ENCODE measurements at places on chromosomes 6 and 20.
A peak's percentile ranks its signal among the peaks of the same experiment; 100 is the strongest.

GRCh38 chr6:121399966-121400365 lies 35.5 kb upstream of the GJA1 start:
- no peak for DNase-seq

GRCh38 chr6:7373739-7374138 lies 15.8 kb downstream of the CAGE1 start:
- no peak for DNase-seq

DNA sequence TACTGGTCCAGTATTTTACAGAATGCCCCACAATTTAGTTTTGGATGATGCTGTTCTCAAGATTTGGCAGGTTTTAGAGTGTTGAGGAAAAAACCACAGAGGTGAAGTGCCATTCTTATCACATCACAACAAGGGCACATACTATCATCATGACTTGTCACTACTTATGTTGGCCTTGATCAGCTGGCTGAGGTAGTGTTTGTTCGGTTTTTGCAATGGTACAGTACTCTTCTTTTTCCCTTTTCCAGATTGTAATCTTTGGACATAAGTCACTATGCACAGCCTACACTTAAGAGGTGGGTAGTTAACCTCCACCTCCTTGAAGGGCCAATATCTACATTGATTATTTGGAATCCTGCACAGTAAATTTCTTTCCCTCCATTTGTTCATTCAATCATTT lies 8.8 kb downstream of the TENT5A start:
- DNase-seq = no peak

- no peak for DNase-seq
Observed at GRCh38 chr6:128252341-128253176, 267.8 kb downstream of the PTPRK start.

DNA sequence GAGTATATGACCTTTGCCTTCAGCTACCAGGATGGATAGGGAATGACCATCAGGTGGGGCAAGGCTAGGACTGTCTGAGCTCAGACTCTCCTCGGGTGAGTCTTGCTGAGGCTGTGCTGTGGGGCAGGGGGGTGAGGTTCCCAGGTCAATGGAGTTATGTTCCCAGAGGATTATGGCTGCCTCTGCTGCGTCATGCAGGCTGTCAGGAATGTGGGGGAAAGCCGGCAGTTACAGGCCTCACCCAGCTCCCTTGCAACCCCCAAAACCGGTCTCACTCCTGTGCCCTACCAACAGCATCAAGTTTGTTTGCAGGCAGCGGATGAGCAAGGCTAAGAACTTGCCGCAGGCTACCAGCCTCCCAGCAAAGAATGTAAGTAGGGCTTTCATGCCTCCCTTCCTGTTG lies 93.5 kb downstream of the ESR1 start:
- no peak for DNase-seq

- peak; percentile 80 for DNase-seq
Observed at GRCh38 chr6:43771210-43771857, 1.3 kb downstream of the VEGFA start.

- DNase-seq = no peak
Observed at GRCh38 chr6:111215131-111215530, 127.8 kb downstream of the SLC16A10 start.

- no peak for DNase-seq
Observed at GRCh38 chr6:42071881-42072583, 21.7 kb downstream of the TAF8 start.

DNA sequence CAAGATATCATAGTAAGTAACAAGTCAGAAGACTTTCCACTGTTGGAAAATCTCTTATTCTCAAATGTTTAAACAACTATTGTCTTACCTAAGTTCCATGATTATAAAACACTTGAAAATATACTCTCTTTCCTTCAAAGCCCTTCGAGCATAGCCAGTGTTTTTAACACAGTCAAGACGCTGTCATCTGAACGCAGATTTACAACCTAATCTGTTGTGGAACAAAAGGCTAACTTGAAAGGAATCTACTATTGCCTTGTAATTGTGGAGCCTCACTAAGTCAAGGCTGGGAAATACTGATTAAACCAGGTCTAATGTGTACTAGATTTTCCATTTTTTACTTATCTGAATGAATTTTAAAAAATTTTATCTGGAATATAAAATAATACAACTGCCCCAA lies 205.8 kb downstream of the TRDN start:
- DNase-seq = no peak

DNA sequence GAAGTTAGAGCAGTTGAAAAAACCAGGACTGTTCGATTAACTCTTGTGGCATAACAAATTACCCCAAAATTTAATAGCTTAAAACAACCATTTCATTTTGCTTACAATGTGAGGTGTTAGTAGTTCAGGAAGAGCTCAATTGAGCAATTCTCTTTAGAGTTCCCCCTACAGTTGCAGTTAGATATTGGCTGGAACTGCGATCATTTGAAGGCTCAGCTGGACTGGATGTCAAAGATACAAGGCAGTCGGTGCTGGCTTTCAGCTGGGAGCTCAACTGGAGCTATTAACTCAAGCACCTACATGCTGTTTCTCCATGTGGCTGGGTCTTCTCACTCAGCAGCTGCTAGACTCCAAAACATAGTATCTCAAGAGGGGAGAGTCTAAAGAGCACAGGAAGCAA lies 96.0 kb upstream of the LOC128125822 start:
- no peak for DNase-seq

DNA sequence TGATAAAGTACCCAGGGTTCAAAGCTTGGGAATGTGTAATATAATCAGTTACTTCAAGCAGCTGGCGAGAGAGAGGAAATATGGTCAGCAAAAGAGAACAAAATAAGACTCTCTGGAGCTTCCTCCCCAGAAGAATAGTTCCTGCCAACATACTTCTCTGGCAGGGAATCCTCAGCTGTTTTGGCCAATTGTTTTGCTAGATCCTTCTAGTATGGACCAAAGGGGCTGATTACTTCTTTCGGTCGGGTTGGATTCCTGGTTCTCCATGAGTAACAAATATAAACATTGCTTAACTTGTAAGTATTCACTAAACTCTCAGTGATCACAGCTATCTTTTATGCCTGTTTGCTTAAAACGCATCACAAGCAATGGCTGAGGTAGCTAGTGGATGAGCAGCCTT lies 31.4 kb upstream of the FBXO9 start:
- DNase-seq = no peak

DNA sequence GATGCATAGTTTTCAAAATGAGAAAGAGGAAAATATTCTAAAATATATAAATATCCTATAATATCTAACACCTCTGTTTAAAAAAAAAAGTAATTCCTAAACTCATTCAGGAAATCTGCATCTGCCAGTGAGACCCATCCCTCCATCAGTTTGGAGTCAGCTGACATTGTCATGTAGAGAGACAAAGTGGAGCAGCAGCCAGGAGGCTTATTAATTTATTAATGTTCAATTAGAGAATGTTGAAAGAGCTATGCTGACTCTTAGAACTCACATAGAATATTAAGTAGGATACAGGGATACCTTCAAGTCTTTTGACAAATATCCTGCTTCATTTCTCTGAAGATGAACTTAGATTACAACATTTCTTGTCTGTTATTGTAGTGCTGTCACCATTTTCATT lies 12.8 kb upstream of the PERP start:
- no peak for DNase-seq

DNA sequence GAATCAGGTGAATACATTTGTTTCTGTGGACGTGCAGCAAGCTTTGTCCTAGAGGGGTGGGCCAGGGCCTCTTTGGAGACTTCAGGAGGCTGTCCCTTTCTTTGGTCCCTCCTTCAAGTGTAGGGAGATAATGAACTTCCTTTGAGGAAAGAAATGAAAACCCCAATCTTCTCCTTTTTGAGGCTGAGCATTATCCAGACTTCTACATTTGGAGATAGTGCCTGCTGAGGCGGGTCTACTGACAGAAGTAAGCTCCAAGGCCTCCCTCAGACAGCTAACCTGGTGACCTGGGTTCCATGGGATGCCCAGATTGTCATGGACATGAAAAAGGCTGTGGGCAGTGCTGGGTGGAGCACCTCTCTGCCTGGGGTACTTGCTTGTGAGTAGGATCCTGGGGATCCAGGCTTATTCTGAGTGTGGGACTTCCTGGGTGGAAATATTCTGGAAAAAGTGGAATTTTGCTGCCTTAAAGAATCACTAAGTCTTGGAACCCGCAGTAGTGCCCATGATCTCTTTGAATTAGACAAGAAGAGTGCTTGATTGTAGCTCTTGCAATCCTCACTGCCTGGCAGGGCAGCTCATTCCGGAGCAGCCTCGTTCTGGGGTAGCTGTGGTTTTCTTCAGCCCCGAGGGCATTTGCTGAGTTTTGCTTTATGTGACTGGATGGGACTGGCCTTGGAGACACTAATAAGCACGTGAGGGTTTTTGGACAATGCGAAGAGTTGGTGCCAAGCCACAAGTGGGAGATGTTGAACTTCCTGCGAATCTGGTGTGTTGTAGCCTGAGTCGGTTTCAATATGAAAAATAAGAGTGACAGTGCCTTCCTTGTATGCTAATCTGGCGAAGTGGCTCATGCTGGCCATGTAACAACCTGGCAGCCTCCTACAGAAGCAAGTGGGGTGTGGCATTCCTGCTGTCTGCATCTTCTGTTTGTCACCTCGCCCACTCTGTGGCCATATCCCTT lies 28.1 kb downstream of the SNRNP48 start:
- DNase-seq = no peak

- no peak for DNase-seq
Observed at GRCh38 chr20:11453430-11453829, 464.3 kb upstream of the BTBD3 start.

- DNase-seq = no peak
Observed at GRCh38 chr6:111208933-111209332, 121.6 kb downstream of the SLC16A10 start.

- DNase-seq = no peak
Observed at GRCh38 chr6:169424149-169424804, 170.6 kb upstream of the THBS2 start.

GRCh38 chr20:19750907-19751636 lies 7.0 kb upstream of the RIN2 start:
- DNase-seq = no peak

DNA sequence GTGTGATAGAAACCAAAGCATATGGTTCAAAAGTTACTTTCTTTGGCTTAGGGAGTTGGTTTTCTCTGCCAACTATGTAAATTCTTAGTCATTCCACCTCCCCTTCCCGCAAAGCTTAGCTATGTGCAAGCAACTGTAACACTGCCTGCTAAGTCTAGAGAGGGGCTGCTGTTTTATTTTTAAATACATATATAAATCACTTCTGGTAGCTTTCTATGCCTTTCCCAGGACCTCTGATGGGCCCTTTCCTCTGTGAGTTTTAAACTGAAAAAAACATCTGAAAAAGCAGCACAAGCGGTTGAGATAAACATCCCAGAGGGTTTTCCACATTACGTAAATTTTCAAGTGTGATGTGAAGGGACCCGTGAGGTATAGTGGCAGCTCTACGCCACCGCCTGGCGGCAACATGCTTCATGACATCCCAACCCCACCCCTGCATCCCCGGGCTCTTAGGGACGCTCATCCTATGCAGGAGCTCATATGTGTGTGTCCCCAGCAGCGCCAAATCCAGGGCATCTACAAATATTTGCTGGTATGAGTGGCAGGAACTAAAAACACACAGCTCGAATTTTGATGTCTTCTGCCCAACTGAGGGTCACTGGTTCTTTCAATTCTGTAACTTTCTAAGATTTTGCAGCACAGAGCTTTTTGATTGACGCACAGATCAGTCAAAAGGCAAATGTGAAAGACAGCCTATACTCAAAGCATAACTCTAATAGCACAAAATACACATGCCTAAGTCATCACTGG lies 12.7 kb downstream of the SAYSD1 start:
- DNase-seq = peak; percentile 44

DNA sequence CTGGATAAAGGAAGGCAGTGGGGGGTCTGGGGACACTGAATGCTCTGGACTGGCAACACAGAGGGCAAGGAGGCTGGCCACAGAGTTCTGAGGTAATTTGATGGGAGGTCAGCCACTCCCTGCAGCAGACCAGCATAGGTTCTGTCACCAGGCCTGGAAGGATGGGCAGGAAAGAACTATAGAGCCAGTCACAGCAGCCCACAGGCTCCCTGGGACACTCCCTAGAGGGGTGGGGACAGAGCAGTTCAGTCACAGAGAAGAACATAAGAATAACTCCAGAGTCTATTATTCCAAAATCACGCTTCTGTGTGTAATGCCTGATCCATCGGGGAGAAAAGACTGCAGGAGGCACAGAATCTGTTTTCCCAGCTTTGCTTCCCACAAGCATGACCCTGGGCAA lies 19.6 kb downstream of the DYNLRB1 start:
- DNase-seq = no peak

DNA sequence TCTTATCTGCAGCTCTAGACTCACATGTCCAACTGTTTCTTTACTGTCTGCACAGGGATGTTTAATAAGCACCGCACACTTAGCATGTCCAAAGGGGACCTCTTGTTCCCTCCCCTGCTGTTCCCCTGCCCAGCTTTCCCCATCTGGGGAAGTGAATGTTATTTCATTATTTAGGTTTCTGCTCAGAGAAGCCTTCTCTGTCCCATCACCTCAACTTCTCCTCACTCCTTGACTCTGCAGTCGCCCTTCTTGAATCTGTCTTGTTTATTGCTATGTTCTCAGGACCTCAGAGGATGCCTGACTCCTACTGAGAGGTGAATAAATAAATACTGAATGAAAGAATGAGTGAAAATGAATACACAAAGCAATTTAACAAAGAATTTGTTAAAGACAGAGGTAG lies 121.0 kb downstream of the SASH1 start:
- DNase-seq = no peak

- DNase-seq = no peak
Observed at GRCh38 chr6:43973357-43973756, 153.9 kb downstream of the MRPL14 start.

GRCh38 chr6:88490195-88490907 lies 324.2 kb upstream of the CNR1 start:
- DNase-seq = no peak

DNA sequence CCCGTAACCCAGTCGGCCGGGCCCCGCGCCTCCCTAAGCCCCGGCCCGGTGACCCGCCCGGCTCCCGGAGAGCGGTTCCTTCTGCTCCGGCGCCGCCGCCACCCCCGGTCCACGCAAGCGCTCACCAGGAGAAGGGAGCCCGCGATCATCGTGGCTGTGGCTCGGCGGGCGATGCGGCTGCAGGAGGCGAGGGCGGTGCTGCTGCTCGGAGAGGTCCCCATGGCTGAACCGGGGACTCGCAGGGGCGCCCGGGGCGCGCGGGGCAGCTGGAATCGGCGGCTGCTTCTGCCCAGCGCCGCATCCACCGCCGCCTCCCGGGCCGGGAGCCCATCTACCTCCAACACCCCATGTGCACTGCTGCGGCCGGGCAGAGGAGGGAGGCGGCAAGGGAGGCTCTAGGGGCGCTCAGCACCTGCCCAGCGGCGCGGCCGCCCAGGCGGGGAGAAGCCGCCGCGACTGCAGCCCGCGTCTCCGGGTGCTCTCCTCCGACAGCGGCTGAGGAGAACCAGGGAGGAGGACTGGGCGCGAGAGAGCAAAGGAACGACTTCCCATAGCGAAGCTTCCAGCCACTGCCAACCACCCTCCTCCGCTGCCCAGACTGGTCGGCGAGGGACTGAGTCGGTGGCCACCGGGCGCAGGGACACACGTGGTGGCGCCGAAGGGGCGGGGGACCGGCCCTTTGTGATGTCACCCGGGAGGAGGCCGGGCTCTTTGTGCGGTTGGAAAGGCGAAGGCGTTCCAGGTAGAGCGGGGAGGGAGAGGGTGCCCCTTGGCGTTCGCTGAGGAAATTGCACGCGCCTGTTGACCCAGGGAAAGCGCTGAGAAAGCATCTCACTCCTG lies at the start of gene TNFRSF21:
Gene TNFRSF21, minus strand, starts transcription at position 615 of the 840 bp plus-strand sequence. Its CDS starts 394 bp downstream, at position 221.
- peak; percentile 97 for DNase-seq

DNA sequence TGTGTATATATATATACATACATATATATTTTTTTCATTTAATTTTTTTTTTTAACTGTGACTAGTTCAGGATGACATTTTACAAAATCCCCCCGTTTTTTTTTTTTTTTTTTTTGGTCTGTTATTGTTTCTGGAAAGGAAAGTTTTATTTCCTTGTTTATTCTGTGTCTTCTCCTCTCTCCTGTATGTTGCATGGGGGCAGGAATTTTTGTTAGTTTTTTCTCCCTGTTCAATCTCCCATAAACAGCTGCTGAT lies 32.4 kb upstream of the TXLNB start:
- no peak for DNase-seq
